Activated CD8-positive, alpha-beta memory T cell treated with anti-CD3 and anti-CD28 coated beads for 1 hour (primary cell): ENCODE measurements at places on chromosomes 3 and 15.

GRCh38 chr3:159322322-159322939 lies 520.6 kb downstream of the MFSD1 start:
- no peak for DNase-seq

GRCh38 chr3:11991751-11992150 lies 12.4 kb upstream of the SYN2 start:
- DNase-seq: no peak

GRCh38 chr3:78857494-78858111 lies 910.2 kb downstream of the ROBO1 start:
- no peak for DNase-seq

GRCh38 chr3:177820683-177821316 lies 623.5 kb upstream of the TBL1XR1 start:
- no peak for DNase-seq

GRCh38 chr3:132180337-132180791 lies 136.8 kb upstream of the ACP3 start:
- DNase-seq: no peak

- no peak for DNase-seq
Observed at GRCh38 chr15:85618228-85618505, 176.6 kb downstream of the KLHL25 start.

DNA sequence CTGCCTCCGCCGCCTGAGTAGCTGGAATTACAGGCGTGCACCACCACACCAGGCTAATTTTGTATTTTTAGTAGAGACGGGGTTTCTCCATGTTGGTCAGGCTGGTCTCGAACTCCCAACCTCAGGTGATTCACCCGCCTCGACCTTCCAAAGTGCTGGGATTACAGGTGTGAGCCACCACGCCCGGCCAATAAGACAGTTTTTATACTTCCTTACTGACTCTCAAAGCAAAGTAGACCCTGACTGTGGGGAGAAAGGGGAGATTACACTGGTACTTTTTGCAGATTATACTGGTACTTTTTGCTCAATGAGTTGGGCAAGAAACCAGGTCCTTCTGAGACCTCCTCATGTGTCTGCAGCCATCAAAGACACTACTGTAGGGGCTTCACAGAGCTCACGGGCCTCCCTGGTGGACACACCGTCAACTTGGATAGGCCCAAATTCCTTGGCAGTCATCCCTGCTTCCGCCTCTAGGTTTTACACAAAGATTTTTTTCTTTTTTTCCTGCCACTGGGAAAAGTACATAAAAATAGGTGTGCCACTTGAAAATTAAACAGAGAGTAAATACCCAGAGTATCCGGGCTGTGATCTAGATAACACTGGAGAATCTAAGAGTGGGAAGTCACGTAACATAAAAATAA lies 143.3 kb upstream of the WNT5A start:
- no peak for DNase-seq

DNA sequence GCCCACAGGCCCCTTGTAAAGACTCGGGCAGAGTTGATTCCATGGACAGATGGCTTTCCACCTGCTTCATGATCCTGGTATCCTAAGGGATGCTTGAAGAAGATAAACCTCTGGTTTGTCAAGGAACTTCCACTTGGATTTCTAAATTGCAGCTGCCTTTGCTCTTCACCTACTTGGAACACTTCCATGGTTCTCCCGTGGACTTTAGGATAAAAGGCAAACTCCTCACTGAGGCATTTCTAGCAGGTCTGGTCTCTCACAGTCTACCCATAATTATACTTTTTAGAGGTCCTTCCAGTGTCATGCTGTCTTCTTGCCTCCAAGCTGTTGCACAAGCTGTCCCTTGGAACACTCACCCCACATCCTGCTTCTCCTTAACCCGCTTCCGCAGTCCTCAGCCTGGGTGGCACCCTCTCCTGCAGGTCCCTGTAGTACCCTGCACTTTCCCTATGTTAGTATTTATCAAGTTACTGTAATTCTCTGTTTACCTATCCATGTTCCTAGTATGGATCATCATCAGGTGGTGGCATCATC lies 12.7 kb downstream of the TLNRD1 start:
- no peak for DNase-seq

GRCh38 chr3:150447631-150448465 lies 39.8 kb downstream of the TSC22D2 start:
- DNase-seq: no peak

DNA sequence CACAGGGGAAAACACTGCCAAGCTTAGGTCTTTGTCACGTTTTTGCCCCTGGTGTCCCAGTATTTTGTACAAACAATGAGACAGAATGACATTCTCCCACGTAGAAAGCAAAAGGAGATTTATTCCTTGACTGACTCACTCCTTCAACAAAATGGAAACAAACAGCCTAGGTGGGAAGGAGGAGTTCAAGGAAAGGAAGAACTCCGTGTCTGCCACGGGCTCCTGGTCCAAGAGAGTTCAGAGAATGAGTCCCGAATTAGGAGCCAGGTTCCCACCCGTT lies 8.1 kb downstream of the TLE3 start:
- DNase-seq: no peak

GRCh38 chr3:37849146-37849923 lies 12.3 kb upstream of the CTDSPL start:
- no peak for DNase-seq
